ENCODE measurements at places on chromosomes 2 and 18.

DNA sequence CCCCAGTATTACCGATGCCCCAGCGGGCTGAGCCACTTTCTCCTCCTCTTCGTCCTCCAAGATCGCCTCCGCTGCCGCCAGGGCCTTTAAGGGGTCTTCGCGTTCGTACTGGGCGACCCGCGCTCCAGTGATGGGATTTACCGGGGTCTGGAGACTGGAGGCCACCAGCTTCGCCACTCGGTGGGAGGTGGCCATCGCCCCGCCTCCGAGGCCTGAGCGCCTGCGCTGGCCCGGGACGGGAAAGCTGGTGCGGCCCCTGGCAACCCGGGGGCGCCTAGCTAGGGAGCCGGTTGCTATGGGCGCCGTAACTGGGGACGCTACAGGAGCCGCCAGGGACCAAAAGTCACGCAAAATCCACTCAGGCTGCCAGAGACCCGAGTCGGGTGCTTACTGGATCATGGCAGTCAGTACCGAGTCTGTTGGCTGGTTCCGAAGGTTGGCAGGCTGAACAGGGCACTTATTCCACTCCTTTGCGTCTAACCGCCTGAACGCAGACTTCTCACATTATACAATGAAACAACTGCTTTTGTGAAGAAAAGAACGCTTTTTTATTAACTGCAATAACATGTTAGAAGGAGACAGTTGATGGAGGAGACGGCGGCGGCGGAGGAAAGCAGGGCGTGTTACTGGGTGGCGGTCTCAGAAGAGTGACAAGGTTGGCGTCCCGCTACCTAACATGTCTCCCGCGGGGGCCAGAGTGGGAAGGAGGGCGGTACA, at the start of gene FAM161A:
FAM161A (minus strand) TSS at position 214 of the 717 bp plus-strand sequence; CDS start at position 195, 19 bp downstream.
- DNase-seq: peak; percentile 82

DNA sequence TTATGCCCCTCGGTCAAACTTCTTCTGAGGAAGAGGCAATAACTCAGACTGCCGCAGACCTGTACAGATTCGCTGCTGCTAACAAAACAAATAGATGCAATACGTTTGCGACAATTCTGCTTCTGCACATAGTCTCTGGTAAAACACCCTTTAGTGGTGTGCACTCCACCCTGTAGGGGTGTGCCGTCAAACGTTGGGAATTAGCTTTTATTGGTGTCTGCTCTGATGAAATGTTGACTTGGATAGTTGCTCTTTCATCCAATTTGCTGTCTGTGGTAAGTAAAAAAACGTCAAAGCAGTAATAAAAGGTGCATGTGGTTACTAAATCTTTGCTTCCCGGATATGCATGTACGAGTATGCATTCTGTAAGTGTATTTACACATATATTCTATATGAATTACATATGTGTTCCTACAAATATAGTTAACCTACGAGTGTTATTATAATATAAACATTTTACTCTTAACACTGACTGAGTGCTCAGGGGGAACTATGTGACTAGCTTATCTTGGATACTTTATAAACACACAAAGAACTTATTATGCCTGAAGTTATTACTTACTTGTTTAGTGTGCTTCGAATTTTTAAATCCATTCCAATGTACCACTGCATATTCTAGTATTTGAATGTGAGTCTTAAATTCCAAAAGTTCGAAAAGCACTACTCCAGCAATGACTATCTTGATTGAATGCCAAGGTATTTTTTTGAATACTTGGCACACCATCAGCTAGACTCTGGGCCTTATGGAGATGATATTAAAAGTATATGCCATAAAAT, 610.2 kb downstream of the ZEB2 start:
- no peak for DNase-seq

DNA sequence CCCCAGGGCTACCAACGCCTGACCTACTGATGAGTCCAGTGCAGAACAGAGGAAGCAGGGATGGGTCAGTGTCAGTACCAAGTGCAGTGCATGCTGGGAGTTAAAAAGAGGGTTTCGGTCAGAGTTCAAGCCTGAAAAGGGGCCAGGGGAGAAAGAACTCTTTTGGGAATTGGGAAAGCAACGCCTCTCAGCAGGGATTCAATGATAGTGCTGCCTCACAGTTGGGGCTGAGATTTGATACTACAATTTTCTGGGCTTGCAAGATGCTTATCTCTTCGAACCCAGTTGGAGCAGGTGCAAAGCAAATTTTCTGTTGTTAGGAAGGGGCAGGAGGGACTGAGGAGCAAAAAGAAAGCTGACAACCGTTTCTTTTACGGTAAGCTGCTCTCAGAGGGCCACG, 82.6 kb downstream of the CERKL start:
- DNase-seq: no peak

DNA sequence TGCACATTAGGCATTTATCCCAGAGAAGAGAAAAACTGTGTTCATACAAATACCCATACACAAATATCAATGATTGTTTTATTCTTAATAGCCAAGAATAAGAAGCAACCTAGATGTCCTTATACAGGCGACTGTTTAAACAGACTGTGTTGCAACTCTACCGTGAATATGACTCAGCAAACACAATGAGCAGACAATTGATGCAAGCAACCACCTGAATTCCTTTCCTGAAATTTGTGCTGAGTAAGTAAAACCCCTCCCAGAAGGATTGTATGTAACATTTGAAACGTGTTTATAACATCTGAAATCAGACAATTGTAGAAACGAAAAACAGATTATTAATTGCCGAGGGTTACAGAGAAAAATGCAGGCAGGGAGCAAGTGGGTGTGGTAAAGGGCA, 621.9 kb upstream of the SOX11 start:
- no peak for DNase-seq

DNA sequence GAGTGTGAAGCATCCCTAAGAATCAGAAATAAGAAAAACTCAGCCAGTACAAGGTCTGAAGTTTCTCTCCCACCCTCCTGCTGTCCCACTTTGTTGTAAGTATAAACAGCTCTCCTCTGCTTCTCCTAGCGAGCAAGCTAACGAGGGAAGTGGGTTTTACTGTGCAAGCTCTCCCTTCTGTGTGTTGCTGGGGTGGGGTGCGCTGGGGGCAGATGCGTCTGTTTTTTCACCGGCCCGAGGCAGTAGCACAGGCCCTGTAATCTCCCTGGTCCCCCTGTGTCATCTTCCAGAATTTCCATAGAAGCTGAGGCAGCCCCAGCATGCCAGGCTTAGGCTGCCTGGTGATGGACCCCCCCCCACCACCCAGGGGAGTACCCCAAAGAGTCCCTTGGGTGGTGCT, 9.4 kb upstream of the CXCR4 start:
- DNase-seq: peak; percentile 32

GRCh38 chr2:197201874-197202273, 108.7 kb downstream of the ANKRD44 start:
- DNase-seq: no peak

DNA sequence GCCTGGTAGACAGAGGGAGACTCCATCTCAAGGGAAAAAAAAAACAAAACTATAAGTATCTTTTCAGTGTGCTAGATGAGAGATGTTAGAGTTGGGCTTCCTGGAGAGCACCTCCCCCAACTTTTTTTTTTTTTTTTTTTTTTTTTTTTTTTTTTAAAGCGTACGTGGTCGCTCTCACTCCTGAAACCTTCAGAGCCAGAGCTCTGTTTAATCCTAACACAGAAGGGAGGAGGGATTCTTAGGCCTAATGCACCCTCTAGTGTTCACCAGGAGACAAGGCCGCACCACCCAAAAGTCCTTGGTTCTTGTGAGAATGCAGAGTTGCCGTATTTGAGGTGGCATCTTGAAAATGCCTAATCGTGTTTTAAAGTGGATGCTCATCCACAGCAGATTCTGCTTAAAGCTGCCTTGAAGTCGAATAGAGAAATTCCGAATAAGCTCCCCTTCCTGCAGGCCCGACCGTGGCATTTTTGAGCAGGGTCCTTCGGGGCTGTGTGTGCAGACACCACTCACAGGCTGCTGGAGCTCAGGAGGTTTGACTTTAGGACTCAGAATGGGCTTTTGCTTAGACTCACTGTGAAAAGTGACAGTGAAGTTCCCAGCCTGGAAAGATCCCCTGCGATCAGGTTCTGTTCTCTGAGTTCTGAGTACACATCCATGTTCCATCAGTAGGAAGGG, 252.6 kb downstream of the AGAP1 start:
- DNase-seq: peak; percentile 58

GRCh38 chr2:181464966-181465365, 7.8 kb downstream of the ITGA4 start:
- peak; percentile 43 for DNase-seq

- no peak for DNase-seq
Measured at GRCh38 chr2:130985206-130985780, 108.0 kb downstream of the FAM168B start.

- no peak for DNase-seq
Measured at GRCh38 chr2:195604706-195605105, 52.3 kb upstream of the SLC39A10 start.

GRCh38 chr2:165682546-165682945, 111.5 kb downstream of the GALNT3 start:
- DNase-seq: no peak

DNA sequence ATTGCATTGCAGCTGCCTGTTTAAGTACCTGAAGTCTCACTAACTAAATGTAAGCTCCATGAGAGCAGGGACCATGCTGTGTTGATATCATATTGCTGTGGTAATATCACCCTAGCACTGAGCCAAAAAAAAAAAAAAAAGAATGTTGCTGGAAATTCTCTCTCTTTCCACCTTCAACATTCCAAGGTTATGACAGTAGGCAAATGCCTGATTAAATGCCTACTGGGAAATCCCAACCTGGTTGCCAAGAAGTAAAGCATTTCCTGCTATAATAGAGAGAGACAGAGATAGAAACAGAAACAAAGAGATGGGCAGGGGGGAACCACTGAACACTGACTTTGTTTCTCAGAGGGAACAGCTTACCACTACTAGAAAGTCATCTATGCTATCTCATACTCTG, 1604.2 kb downstream of the LRP1B start:
- DNase-seq: no peak

- no peak for DNase-seq
Measured at GRCh38 chr2:221466744-221467143, 105.4 kb downstream of the EPHA4 start.

GRCh38 chr2:180520206-180520605, 460.2 kb upstream of the UBE2E3 start:
- DNase-seq: no peak

DNA sequence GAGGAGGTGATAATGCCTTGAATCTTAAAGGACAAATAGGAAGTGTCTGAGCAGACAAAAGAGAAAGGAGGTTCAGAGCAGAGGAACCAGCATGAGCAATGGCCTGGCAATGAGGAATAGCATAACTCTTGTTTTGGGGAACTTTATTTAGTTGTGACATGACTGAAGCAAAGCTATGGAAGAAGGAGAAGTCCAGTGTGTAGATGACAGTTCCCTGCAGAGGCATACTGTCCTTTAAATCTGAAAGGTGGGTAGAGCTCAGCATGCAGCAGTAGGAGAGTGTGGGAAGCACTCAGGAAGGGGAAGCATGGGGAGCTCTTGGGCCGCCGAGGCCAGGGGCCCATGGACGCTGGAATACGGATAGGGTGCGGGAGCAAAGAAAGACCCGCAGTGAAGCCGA, 173.8 kb downstream of the SEPTIN10 start:
- DNase-seq: no peak

DNA sequence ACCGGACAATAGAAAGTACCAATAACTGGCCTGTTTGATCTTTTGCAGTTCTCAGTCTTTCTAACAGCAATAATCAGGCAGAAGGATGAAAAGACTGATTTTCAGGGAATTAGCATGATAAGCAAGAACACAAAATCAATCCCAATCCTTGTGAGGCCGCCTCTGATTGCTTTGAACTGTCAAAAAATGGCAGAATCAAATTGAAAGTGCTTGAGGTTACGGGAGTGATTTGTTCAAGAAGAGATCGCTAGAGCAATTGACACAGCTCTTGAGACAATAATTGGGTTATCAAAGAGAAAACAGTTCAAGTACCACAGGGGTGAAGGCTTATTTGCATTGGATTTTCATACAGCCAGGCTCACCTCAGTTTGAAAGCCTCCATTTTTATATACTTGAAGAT, 663.4 kb downstream of the ARHGAP15 start:
- DNase-seq: no peak

DNA sequence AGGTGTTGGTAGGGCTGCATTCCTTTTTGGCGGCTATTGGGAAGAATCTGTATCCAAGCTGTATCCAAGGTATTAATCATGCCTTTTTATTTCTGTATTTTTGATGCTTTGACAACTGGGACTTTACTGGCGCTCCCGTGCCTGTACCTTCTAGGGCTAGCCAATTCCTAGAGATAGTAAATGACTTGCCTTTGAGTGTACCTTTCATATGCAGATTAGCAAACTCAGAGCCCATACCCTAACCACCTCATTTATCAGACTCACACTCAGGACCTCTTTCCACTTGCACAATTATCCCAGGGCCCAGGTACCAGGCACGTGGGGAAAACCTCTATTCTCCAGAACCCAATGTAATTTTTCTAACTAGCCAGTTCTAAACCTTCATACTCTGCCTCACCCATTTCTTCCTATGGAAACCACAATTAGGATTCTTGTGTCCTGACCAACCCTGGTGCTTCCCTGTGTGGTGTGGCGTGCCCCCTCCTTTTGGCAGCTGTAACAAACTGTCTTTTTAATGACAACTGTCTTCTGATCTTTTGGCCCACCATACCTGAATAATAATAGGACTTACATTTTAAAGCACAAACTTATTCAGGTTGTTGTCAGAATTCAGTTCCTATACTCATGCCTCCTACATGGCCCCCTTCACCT, 65.8 kb upstream of the PNPT1 start:
- no peak for DNase-seq

- DNase-seq: no peak
Measured at GRCh38 chr2:65130664-65131175, 814 bp upstream of the RAB1A start.

DNA sequence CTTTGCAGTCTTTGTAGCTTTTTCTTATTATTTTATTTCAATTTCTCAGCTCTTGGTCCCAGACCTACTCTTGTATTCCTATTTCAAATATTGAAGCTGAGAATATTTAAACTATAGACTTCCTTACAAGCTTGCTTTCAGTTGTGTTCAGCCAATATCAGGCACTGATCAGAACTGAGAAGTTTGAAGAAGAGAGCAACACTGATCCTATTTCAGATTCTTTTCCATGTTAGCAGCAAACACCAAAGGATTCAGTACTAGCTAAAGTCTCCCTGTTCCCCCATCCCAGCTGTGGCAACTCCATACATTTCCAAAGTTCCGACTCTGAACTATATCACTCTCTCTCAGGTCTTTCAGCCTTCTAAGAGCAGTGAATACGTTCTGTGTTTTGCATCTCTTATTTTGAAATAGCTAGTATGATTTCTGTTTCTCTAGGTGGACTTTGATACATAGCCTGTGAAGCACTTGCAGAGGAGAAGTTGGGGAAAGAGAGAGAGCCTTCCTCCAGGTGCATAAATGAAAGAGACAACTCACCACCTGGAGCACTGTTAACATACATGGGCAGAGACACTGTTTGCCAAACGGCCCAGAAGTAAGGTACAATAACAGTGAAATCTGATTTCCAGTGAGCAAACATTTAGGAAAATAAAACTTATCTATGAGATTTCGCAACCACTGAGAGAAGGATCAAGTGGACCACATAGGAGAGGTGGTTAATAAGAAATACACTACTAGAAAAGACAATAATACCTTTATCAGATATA, 135.0 kb upstream of the ZNF804A start:
- DNase-seq: no peak

DNA sequence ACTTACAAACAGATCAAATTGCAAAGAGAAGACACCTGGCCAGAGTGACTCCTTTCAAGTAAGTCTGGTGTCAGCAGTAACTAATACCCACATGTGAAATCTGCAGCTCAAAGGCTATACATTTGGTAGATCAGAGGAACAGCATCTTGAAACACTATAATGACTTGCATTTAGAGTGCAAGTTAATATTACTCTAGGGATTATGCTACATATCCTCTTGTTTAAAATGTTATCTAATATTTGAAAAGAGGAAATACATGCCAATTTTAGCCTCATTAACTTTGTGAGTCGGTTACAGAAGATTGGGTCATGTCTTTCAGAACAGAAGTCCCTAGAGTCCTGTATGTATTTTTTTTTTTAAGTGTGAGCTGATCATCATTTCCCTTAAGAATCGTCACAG, 15.2 kb downstream of the LANCL1 start:
- no peak for DNase-seq

All from CD4-positive, alpha-beta T cell treated with Interleukin-17A for 1 hour (primary cell).